MV-4-11 (cell line): ENCODE measurements at places on chromosomes 4 and X.

DNA sequence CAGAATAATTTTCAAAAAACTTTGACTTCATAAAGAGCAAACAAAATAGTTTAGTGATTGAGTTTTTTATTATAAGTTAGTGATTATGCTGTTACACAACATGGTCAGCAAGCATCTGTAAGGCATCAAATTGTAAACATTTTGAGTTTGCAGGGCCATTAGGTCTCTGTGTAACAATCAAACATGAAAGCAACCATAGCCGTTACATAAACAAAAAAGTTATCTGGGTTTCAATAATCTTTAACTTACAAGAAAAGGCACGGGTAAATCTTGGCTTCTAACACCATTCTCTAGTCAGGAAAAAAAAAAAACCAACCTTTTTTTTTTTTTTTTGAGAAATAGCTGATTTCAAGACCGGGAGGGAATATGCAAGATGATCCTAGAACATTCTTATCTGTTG is 1941.1 kb downstream of the PCDH7 start:
- no peak for DNase-seq

GRCh38 chr4:160399826-160400225 is 1296.9 kb downstream of the RAPGEF2 start:
- no peak for DNase-seq

GRCh38 chr4:17436750-17437090 is 75.2 kb downstream of the QDPR start:
- no peak for DNase-seq

DNA sequence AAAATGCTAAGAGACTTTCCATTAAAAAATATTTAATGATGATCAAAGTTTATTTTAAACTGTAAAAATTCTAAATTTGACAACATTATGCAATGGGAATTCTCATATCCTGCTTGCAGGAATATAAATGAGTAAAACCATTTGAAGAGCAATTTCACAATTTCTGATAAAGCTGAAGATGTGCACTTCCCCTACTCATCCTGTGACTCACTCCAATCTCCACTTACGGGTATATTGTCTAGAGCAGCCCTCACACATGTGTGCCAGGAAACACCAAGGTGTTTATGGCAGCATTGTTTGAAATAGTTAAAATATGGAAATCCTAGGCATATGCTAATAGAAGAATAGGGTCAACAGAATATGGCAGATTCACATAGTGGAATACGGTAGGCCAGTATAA is 158.4 kb downstream of the PDHA2 start:
- DNase-seq = peak; percentile 55

GRCh38 chrX:140815868-140816267 is 106.3 kb downstream of the LINC00632 start:
- no peak for DNase-seq
